Dermis microvascular lymphatic vessel endothelial cell (primary cell): ENCODE measurements at places on chromosomes 7 and 10.

DNA sequence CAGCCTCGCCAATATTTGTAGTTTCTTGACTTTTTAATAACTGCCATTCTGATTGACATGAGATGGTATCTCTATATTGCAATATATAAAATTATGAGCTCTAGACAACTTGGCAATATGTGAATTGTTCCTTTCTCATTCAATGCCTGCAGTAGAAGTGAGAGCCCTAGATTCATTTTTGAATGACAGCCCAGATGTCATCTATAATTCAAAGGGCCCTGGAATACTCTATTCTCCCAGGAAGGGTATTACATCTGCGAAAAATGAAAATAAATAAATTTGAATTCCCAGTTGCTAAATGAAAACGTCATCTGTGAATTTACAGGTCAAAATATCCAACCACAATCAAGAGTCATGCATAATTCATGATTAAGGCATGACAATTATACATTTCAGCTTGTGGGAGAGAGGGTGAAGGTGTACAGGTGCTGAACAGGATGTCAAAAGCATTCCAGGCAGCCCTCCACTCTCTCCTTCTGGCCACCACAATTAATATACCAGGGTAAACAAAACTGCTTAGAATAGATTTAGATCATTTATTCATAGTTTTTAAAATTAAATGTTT is 1147.3 kb downstream of the XPNPEP1 start:
- DNase-seq = no peak

DNA sequence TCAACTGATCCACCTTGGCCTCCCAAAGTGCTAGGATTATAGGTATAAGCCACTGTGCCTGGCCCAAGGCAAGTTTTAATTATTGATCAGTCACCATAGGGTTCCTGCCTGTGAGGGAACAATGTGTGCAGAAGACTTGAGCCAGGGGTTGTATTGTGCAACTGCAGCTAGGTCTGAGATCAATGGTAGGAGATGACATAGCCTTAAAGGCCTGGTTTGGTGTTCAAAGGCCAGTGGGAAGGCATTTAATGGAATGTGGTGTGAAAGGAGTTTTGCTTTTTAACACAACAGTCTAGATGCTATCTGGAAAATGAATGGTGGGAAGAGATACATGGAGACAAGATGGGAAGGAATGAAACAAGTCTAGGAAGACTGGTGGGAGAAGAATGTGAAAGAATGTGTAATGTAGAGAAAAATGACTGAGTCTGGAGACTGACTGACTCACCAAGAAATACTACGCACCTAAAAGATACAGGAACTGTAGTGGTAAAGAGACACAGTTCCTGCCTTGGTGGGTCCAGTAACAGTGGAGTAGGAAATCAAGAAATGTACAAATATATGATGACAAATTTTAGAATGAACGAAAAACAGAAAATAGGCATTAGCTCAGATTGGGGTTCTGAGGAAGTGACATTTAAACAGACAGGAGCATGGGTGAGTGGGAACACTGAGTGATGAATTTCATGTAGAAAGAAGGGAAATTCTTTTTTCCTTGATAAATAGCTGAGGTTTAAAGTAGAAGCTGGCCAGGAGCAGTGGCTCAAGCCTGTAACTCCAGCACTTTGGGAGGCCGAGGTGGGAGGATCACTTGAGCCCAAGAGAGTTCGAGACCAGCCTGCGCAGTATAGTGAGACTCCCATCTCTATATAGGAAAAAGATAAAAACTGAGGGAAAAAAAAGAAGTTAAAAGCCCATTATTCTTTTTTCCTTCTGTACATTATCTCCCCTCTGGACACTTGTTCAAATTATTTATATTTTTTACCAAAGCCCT is 9.4 kb downstream of the HNRNPF start:
- DNase-seq = no peak

DNA sequence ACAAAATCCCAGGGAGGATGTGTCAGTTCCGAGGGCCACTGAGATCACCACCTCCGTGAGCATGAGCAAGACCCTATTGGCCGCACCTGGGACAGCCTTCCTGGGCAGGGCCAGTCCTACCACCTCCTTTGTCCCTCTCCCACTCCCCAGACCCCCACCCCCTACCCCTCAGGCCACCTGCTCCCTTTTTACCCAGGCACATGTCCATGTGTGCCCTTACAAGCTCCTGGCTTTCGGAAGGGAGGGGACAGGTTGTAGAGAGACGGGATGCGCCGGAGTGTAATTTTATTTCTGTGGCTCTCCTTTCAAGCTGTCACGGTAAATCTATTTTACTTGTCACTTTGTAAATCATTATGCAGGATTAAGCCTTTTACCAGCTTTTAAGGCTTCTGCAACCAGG is 20.9 kb downstream of the ZMIZ1 start:
- DNase-seq = no peak

- no peak for DNase-seq
These were observed 99.3 kb upstream of the THSD7A start for GRCh38 chr7:11931307-11931706.

- DNase-seq = no peak
These were observed 25.0 kb downstream of the PILRA start for GRCh38 chr7:100398239-100398638.

- DNase-seq = no peak
These were observed 48.3 kb downstream of the ALOX5 start for GRCh38 chr10:45422207-45422865.

DNA sequence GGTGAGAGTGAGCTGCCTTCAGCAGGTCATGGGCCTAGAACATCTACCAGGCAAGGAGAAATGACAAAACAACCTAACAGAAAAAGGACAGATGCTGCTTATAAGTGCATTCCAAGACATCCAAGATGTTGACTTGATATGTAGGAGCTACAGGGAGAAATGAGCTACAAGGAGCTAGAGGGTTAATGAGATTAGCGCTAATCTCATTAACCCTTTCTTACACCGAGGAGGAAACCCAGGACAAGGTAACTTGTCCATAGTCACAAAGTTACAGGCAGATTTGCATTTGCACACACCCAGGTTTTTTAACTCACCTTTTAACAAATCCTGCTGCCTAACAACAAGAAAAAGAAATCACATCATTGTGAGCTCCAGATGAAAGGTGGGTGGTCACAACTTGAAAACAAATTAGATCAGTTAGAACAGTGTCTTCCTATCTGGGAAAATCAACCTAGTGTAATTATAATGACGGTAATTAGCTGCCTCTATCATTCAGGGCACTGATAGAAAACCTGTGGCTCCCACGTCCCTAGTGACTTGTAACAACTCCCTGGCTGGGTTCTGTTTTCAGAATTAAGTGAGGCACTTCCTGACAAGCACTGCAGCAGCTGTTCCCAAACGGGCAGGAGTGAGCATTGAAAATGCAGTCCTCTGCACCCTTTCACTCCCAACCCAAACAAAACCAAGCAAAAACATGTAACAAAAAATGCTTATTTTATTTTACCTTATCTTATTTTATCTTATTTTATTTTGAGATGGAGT is 5.7 kb downstream of the KIAA1549 start:
- DNase-seq = no peak
